ENCODE measurements at places on chromosomes 2 and 18.

GRCh38 chr2:230914886-230915285 lies 10.2 kb downstream of the GPR55 start:
- no peak for DNase-seq

- DNase-seq = no peak
Observed at GRCh38 chr18:61173554-61173953, 159.7 kb upstream of the CDH20 start.

DNA sequence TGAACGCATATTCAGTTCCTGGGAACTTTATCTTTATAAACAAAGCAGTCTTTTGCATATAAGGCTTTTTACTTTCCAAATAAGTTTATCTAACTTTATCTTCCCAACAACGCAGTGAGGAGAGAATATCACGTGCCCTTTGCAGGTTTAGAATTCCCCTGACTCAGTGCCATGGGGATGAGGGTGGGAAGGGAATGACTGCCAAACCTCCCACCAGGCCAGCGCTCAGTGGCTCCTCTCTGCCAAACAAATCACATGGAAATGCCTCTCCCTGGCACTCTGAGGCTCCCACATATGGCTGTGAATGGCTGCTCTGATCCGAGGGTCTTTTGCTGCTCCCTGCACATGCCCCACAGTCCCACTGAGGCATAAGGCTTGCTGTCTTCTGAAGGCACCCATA lies 158.3 kb downstream of the DNAH6 start:
- DNase-seq = no peak

DNA sequence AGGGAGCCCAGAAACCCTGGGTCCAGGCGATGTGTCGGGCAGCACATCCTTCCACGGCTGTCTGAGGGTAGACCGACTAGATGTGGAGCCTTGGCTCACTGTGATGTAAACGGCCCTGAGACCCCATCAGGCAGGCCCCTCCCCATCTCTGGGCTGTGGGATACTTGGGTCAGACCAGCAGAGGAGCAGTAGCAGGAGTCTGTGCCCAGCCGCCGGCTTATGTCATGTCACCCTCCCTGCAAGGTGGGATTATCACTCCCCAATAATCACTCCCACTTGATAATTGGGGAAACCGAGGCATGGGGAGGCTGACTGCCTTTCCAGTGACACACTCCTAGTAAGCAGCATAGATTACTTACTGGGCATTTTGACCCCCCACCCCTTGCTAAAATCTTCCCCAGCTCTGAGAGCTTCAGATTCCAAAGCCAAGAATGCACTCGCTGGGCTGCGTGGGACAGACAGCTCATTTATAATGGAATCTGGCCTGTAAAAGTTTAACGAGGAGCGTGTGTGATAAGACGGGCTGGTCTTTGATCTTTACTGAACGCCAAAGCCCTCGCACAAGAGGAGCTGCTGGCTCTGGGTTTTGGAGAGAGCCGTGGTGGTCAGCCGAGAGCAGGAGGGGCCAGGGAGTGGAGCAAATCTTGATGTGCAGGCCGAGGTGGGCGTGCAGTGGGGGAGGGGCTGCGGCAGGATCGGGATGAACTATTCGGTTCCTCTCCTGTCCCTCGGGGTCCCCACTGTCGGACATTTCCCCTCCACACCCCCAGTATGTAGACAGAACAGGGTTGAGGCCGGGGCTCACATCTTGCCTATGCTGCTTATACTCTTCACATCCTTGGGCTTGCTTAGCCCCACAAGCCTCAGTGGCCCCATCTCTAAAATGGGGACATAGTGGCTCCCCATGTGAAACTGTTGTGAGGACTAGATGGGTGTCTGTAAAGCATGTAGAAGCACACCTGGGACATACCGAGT lies 200.0 kb downstream of the GLI2 start:
- peak; percentile 59 for DNase-seq

DNA sequence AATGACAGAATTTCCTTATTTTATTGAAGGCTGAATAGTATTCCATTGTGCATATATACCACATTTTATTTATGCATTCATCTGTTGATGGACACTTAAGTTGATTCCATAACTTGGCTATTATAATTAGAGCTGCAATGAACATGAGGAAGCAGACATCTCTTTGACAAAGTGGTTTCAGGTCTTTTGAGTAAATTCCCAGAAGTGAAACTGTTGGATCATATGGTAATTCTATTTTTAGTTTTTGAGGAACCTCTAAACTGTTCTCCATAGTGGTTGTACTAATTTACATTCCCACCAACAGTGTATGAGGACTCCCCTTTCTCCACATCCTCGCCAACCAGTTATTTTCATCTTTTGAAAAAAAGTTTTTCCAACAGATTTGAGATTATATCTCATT lies 77.5 kb downstream of the TMEM200C start:
- DNase-seq = no peak

GRCh38 chr18:79930020-79930642 lies 21.3 kb downstream of the SLC66A2 start:
- DNase-seq = no peak

DNA sequence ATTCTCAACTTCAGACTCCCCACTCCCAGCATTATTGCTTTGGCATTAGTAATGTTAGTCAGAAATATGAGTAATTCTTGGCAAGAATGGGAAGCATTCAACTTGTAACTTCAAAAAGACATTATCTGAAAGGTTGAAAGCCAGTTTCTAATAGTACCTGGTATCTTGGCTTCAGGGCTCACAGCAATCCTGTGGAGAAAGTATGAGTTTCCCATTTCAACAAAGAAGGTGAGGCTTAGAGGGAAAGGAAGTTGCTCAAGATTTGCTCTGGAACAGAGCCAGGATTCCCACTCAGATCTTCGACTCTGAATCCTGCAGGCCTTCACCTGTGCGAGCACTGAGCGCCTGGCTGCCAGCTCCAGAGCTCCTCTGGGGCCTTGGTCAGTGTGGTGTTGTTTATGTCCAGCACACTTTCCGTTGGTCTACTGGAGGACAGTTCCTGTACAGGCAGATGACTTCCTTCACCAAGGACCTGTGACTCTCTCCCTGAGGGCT lies 136.1 kb downstream of the MCFD2 start:
- DNase-seq = no peak

DNA sequence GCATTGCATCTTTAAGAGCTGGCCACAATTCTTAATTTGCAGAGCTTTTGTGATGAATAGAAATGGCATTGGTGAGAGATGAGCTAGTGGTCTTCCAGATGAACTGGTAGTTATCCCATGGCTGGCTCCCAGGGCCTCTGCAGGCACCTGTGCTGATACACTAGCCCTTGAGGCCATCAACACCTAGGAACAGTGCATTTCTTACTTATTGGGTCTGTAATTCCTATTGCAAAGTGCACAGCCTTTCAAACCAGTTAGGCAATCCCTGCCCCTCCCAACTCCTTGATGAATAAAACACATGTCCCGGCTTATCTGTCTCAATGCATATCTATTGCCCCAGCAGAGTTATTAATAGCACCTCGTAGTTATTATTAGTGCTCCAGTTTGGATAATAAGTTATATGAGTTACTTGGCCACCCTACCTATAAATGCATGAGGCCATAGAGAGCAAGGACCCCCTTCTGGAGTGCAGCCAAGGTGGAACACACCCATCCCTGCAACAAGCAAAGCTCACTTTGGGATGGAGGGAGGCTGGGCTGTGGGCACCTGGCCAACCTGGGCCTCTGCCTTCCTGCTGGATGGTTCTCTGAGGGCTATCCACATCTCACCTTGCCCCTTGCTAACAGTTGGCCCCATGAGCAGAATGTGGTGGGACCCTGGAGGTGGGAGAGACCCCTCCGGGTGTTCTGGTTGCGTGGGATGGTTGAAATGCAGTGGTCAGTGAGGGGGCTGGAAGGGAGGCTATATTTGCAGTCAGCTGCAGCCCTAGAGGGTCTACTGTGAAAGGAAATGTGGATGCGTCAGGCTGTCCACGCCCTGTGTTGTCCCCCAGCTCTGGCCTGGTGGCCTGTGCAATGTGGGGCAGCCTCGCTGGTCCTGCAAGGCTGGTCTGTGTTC lies 455.9 kb upstream of the HS6ST1 start:
- no peak for DNase-seq

DNA sequence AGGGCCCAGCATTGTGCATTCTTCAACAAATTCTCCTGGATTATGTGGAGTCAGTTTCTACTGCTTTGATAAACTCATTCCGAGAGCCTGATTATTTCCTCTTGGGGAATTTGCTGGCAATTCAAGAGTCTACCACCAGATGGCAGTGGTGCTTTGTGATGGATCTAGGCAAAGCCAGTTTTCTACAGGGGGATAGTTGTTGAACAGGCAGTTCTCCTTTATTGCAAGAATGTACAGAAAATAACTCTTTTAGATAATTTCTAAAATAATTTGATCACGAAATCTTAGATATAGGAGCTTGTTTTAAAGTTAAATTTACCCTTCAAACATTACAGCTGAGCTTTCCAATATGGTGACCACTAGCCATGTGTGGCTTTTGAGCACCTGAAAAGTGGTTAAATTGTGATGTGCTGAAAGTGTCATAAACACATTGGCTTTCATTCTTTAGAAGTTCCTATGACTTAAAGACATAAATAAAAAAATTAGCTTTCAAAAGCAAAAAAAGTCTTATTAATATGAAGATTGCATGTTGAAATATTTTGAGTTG lies 66.7 kb upstream of the HAAO start:
- DNase-seq = peak; percentile 55

- DNase-seq = no peak
Observed at GRCh38 chr2:236572482-236572881, 2.9 kb downstream of the ACKR3 start.

DNA sequence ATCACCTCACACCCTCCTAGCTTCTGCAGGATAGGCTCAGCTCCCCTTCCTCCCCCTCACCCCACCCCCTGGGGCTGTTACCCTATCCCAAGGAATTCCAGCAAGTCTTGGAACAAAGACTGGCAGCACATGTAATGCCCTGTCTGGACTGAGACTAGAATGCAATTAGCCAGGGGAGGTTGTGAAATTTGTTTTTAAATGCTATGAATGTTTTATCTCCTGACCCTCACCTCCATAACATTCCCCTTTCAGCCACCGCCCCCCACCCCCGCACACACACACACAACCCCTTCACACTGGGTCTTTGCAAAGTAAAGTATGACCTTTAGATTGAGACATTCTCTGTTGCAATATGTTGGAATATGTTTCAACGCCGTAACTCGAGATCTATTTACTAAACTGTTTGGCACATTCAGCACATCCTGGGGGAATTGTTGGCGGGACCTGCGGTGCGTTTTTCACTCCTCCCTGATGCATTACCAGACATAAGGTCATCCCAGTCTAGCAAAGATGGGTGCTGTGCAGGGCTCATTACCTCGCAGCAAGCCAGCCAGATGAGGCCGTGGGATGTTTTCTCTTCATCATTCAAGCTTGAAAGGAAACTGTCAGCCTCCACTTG lies 290.7 kb upstream of the SLC14A2 start:
- peak; percentile 5 for DNase-seq

- peak; percentile 48 for DNase-seq
Observed at GRCh38 chr2:168758970-168759820, 43.2 kb upstream of the NOSTRIN start.

GRCh38 chr18:9708057-9708433 lies at the start of gene RAB31:
TSS of gene RAB31 (plus strand) at chr18:9708301. CDS start at chr18:9708406, 105 bp downstream.
- peak; percentile 77 for DNase-seq

DNA sequence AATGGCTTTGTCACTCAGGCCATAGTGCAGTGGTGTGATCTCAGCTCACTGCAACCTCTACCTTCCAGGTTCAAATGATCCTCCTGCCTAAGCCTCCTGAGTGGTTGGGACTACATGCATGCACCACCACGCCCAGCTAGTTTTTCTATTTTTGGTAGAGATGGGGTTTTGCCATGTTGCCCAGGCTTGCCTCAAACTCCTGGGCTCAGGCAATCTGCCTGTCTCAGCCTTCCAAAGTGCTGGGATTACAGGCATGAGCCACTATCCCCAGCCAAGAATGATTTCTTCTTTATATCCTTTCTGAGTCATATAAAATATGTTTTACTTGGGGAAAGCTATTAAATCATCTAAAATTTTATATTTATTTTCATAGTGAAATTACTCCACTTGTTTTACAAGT lies 61.3 kb downstream of the CYBRD1 start:
- no peak for DNase-seq

DNA sequence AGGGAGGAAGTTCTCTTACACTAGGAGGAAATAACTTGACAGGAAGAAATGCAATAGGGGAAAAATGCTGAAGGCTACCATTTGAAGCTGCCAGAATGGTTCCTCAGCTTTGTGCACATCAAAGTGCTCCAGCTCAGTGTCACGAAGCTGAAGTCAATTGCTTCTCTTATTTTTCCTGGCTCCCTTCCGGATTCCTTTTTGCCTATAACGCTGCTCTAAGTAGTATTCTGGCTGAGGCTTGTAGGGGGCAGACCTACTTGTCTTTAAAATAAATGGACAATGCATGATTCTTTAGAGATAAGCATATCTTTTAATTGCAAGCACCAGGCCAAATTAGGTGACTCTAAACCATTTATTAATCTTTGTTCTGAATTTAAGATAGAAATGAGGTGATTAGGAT lies 60.3 kb upstream of the SCN1A start:
- DNase-seq = no peak

DNA sequence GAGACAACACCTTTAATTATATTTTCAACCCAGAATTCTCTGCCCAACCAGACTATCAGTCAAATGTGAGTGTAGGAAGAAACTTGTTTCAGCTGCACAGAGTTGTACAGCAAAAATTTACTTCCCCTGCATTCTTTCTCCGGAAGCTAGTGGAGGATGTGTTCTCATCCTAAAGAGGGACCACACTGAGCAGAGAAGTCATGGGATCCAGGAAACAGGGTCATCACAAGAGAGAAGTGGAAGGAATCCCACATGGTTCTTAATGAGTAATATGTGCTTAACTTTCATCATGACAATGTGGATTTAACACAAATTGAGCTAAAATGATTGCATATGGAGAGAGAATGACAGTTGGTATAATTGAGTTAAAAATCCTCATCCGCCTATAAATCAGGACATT lies 78.2 kb downstream of the INPP4A start:
- DNase-seq = no peak

- DNase-seq = no peak
Observed at GRCh38 chr18:36849288-36850006, 20.5 kb downstream of the KIAA1328 start.

DNA sequence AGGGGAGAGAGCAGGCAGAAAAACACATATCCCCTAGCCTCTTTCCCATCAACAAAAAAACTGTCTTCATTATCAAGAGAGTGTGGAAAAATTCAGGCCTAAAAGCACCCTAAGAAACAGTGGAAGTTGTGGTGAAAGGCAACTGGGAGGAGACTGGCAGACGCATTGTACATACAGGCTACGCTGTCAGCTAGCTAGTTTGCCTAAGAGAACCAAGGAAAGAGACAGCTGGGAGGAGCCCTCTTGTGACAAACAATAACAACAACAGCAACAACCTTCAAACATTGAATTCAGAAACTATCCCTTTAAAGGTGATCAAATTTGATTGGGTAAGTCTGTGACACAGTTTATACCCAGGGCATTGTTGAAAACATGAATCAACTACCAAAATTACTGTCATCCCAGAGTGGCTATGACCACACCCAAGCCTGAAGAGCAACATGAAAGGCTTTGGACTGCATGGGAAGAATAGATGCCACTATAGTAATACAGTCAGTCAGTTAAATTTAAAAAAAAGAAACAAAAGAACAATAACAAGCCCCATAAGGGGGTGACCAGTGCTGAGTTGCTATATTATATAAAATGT lies 88.9 kb upstream of the CRIM1 start:
- no peak for DNase-seq

- DNase-seq = no peak
Observed at GRCh38 chr2:74513605-74514367, 464 bp upstream of the TLX2 start.
